Right forelimb (tissue), 1 donor: ENCODE measurements at places on chromosomes 11 and 22.

DNA sequence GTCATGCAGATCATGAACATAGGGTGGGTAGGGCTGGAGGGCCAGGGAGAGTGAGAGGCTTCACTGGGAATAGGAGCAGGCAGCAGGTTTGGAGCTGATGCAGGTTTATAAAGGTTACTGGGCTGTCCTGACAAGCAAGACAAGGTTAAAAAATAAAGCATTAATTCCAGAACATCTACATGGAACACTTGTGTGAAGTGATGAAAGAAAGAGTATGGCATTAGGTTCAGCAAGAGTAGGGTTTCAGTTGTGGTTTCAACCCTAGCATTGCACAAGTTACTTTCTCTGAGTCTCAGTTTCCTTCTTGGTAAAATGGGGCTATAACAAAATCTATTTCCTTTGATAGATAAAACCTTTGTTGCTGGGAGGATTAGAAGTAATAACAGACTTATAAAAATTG lies 114.6 kb upstream of the SESN3 start:
- DNase-seq: no peak

DNA sequence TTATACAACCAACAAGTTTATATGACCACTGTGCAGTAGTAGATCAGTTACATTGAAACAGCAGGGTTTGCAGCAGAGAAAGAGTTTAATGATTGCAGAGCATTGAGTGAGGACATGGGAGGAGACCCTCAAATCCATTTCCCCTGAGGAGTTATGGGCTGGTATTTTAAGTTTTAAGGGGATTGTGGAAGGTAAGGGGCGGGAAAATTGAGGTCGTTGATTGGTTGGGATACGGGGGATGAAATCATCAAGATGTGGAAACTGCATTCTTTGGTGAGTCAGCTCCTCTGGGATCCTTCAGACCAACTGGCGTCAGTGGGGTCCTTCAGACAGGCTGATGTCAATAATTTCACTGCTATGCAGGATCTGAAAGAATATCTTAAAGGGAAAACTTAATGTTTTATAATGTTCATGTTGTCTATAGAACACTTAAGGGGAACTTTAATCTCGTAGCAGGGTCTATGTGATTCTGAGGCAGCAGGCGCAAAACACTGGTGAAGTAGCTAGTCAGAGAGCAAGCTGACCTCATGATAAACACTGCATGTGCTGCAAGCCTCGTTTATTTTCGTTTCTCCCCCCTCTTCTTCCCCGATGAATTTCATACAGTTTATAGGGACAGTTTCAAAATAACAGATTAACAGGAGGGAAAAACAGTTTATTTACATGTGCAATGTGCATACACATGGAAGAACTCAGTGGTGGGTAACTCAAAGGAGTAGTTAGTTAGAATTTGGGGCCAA lies 17.4 kb upstream of the BACE1-AS start:
- DNase-seq: no peak

DNA sequence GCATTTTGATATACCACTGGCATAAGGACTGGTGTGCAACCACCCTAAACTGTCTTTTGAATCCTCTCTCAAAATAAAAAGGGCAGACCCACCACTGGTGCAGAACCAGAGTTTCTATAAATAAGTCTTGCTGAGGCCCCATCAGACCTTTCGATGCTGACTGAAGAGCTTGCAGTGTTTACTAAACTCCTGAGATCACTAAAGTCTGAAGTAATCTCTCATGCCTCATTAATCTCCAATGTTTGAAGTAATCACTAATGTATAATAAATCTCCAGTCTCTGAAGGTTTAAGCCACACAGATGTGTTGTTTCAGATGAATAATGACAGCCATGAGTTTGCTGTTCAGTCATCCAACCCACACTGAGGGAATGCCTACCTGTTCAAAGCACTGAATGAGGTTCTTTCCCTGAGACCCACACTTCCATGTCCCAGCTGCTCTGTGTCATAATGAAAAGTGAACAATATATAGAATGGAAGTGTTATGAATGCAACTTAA lies 50.6 kb upstream of the DEUP1 start:
- DNase-seq: no peak

DNA sequence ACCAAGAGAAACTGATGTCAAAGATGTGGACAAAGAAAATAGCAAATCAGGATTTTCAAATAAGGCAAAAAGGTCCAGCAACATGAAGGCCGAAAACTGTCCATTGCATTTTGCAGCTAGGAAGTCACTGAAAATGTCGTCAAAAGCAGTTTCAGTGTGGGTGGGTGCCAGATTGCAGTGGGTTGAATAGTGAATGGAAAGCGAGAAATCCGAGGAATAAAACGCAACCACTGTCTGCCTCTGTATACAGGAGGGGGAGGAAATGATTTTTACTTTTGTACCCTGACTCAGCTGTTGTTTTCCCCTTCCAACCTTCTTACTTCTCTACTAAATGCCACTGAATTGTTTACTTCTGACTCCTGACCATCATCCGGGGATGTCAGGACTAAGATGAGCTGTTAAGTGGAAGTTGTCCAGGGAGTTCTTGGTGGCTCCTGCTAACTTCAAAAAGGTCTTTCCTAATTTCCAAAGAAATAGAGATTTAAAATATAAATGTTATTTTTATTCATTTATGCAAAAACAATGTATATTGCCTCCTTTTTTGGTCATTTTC lies 64.9 kb upstream of the BIRC3 start:
- no peak for DNase-seq
